Right lobe of liver (tissue), 6 donors: ENCODE measurements at places on chromosomes 3 and 15. TPM values are rescaled to one million over a fixed set of nuclear protein-coding genes. Genes with fewer than 3 reads are reported as not detected.

The CLK3 gene
- total RNA-seq: 27.8 TPM

- H3K4me1 ChIP-seq: no peaks in the 10 kb centered on the region
- H3K36me3 ChIP-seq: no peaks in the 10 kb centered on the region
- no peak for DNase-seq
- no peak overlapping the region for H3K4me3 ChIP-seq
- no peaks in the 10 kb centered on the region for H3K27me3 ChIP-seq
- no peak overlapping the region for H3K27ac ChIP-seq
Observed at GRCh38 chr15:38541026-38541425, 23.6 kb downstream of the RASGRP1 start.

DNA sequence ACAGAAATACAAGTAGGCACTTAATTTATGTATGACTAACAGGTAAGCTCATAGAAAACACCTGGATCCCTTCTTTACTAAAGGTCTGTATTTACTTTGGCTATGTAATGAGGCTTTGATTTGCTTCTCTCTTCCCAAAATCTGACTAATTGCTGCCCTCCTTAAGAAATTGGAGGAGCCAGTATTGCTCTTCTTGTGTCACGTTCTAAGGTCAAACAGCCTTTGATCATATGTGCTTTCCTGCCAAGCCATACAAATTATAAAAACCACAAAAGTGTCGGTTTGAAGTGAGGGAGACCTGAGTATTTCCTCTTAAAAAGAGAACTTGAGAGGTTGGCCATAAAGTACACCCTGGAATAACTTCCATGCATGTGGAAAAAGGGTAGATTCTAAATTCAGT, 112.1 kb upstream of the MB21D2 start:
- no peak overlapping the region for H3K27ac ChIP-seq
- no peaks in the 10 kb centered on the region for H3K4me1 ChIP-seq
- DNase-seq: no peak
- no peaks in the 10 kb centered on the region for H3K36me3 ChIP-seq
- H3K27me3 ChIP-seq: no peaks in the 10 kb centered on the region

The A4GNT gene
- total RNA-seq: not detected

DNA sequence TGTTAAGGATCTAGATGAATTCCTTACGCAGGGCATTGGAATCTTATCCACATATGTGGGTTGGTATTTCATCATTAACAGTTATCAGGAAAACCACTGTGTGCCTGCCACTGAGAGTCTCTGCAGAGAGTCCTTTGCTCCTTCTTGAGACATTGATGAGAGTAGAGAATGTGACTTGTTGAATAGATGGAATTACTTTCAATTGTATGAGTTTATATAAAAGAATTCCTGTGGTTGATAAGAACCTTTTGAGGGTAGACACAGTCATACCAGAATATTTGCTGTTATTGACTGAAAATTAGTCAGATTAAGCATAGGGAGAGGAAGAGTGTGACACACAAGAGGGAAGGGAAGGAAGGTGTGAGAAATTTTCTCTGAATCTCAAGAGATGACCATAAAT, 30.8 kb downstream of the ARHGEF26 start:
- H3K4me3 ChIP-seq: no peak overlapping the region
- H3K4me1 ChIP-seq: no peaks in the 10 kb centered on the region
- H3K27me3 ChIP-seq: no peaks in the 10 kb centered on the region
- no peak overlapping the region for H3K27ac ChIP-seq
- H3K36me3 ChIP-seq: peaks cover 16% of the 10 kb centered on the region

The RNF13 gene
- 45.5 TPM for total RNA-seq
